ENCODE measurements at places on chromosomes 2 and 18. TPM values are rescaled to one million over a fixed set of nuclear protein-coding genes. Genes with fewer than 3 reads are reported as not detected.

The ZBTB7C gene
- 0.11 TPM for total RNA-seq

The CRACDL gene
- 0.41 TPM for total RNA-seq

The ACKR3 gene
- 4.9 TPM for total RNA-seq

The NCKAP1 gene
- total RNA-seq: 1.7 TPM

The TFCP2L1 gene
- 0.02 TPM for total RNA-seq
